ENCODE measurements at places on chromosomes 2 and 18.

- DNase-seq, result no peak
Measured at GRCh38 chr2:176976736-176977685, 235.6 kb upstream of the HNRNPA3 start.

DNA sequence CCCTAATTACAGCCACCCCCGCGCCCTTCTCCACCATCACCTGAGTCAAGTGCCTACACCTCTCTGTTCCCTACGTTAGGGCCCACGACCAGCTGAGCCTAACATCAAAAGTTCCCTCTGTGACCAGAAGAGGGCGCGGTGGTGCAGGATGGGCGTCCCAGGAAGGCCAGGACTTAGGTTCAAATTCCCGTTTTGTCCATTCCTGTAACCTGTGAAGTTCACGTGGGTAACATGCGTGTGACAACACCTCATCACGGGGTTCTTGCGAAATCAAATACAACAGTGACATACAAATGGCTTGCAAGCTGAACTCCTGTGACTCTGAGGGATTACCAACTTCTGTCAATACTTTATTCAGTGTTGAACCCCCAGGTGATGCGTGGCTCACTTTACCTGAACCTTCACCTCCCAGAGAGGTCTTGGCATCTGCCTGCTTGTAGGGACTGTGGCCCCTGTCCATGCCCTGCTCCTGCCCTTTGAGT is 207.9 kb downstream of the ARL4C start:
- DNase-seq, result peak; percentile 39

DNA sequence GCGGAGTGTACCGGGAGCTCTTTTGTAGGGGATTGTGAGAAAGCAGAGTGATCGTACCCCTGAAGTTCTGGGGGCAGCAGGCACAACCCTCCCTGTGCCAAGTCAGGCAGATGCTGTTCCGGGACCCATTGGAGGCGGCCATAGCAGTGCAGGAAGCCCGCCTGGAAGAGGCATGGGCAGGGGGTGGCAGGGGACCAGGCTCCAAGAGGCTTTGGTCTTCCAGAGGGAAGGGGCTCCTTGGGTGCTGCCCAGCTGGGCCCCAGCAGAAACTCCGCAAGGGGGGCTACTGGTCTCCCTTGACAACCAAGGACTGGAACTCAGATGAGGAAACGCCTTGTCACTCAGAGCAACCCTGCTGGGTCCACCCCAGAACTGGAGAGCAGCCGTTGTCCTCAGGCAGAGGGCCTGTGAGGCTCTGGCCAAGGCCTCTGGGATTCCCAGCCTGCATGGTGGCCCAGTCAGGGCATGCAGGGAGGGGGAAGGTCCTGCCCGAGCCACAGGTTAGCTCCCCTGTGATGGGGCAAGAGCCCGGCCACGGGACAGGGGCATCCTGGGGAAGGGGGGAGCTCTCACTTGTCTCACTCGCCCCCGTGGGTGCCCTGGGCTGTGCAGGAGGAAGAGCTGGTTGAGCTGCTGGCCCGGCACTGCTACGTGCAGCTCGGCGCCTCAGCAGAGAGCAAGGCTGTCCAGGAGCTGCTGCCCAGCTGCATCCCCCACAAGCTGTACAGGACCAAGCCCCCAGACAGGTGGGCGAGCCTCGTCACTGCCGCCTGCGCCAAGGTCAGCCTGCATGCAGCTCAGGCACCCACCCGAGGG is 21.0 kb upstream of the GPR17 start:
- DNase-seq, result no peak

GRCh38 chr2:55418512-55419232 is 984 bp downstream of the CCDC88A start:
- no peak for DNase-seq

- DNase-seq, result no peak
Measured at GRCh38 chr2:187404431-187405110, 43.5 kb downstream of the CALCRL start.

DNA sequence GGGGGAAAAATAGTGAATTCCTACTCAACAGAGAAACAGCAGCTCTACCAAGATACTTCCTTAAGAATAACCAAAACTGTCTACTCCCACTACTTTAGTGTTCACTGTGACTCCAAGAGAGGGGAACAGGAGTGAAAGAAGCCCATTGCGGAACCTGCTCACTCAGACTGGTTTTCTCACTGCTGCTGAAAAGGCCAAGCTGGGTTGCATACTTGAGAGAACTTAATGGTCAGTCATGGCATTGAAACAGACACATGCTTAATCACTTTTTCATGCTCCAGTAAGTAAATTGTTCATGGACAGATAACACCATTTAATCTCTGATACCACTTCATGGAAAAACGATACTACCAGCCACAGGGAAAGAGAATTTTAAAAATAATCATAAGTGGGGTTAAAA is 35.7 kb upstream of the SLC8A1 start:
- no peak for DNase-seq

DNA sequence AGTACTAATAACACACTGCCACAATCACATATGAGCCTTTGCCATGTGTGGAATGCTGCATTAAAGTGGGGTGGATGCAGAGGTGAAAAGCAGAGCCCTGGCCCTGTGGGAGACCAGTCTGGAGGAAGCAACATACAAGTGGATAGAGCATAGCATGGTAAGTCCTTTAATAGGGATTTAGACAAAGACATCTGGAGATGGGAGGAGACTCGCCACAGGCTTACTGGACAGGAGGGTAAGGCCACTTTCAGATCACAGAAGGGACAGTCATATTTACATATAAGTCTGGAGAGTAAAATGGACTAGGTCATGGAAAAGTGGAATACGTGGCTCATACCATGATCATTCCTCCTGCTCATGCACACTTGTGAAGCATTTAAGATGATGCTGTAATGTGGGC is 84.3 kb downstream of the PPP1R1C start:
- DNase-seq, result no peak

DNA sequence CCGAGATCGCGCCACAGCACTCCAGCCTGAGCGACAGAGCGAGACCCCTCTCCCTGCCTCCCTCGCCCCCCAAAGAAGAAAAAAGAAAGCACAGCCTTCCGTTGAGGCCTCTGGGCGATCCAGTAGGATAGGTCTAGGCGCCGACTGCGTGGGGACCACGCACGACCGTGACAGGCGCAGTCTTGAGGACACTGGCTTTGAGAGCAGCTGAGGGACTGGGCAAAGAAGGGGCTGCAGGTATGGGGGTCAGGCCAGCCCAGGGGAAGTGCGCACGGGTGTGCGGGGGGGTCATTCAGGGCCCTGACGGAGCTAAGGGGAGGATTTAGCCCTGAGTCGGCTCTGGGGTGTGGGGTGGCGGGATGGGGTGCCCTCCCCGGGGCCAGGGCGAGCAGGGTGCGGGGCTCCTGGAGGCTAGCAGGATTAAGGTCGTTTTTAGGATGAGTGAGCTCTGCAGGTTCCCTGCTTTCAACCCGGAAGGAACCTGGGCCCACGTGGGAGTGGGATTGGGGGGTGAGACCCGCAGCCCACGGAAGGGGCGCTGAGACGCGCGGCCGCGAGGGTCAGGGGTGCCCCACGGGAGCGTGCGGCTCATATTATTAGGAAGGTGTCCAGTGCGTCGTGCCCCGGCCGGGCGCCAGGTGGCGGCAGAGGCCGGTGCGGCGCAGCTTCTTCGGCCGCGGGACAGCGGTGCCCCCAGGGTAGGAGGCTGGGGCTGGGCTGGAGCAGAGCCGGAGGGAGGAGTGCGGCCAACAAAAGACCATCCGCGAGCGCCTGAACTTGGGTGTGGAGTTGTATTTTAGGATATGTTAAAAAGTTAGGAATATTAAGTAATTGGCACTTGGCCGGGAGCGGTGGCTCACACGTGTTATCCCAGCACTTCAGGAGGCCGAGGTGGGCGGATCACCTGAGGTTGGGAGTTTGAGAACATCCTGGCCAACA is 20.5 kb upstream of the ZNF236 start:
- no peak for DNase-seq

DNA sequence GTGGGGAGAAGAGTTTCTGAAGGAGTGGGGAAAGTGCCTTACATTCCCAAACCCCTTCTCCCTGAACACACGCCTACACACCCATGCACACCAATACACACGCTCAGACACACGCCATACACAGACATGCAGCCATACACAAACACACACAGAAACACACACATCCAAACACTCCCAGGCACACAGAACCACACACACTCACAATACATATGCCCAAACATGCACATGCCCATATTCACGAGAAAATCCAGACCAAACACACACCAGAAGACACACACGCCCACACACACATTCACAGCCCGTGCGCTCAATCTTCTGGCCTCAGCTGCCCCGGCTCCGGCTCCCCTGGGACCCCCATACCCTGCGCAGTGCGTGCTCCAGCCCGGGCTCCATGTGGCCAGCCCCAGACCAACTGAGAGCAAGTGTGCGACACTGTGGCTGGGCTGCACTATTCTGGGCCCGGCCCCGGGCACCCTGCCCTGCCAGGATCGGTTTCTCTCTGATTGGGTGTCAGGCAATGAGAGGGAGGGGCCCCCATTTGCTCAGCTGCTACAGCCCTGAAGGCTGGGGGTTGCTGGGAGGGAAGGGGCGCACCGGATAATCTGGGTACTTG is at the start of gene PRKAG3:
Gene PRKAG3, minus strand, starts transcription at position 426 of the 613 bp plus-strand sequence.
- DNase-seq, result no peak

GRCh38 chr18:70028734-70029133 is 81.1 kb upstream of the CD226 start:
- DNase-seq, result no peak

DNA sequence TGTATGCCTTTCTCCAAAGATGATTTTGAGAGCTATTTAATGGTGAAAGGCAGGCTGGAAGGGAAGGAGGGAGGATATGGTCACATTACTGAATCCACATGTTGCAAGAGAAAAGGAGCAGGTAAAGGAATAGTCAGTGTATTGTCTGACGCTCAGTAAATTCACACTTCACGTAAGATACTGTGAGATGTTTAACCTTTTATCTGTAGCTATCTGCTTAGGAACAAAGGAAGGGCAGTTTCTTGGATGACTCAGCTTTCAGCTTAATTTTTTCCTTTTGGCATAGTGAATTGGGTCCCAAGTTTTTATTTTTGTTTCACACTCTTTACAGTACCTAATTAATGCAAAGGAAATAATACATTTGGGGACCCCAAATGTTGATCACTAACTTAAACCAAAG is 96.2 kb downstream of the PMS1 start:
- DNase-seq, result no peak

- DNase-seq, result no peak
Measured at GRCh38 chr2:35973737-35974132, 381.8 kb upstream of the CRIM1 start.

DNA sequence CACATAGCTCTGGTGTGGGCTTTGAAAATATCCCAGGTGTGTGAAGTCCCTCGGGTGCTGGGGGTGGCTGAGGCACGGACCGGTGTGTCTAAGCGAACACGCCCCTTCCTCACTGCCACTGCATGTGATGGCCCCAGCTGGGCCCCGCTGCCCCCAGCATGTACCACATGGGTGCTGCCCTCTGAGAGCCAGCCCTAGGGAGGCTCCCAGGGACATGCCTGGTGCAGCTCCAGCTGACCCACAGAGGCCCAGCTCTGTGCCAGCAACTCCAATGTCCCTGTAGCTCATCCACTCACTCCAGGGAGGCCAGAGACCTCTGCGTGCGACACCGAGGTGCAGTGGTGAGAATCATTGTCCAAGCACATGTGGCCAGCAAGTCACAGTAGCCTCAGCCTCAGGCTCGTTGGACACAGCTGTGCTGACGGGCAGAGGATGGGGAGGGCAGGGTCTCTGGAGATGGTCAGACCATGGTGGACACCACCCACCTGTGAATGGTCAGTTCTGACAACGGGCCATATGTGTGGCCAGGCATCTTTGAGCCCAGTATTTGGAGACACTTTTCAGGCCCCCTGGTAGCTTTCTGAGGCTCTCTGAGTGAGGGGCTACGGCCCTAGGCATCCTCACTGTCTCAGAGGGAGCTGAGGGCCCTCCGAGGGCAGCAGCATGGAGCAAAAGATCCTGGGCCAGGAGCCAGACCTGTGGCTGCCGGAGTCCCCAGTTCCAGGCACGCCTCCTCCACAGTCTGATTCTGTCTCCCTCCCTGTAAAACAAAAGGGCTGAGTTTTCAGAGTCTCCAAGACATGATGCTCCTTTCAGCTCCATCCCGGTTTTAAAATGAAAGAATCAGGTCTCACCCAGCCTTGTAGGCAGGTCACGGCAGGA is 220.7 kb downstream of the NDUFA10 start:
- no peak for DNase-seq

DNA sequence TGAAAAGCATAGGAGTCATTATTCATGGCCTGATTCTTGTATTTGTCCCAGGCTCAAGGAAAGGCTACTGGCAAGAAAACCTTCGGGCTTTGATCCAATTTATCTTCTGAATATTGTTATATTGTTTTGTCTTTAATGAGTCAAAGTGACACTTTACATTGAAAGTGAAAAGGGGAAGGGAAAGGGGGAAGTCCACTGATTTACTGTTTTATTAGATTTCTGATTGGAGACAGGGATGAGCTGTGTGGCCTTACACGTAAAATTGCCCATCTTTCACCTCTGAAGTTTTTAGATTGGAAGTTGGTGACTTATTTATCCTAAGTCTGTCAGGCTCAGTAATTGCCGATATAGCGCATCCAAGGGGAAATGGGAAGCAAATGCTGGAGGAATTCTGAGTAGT is 843.8 kb upstream of the LRRTM1 start:
- no peak for DNase-seq

- no peak for DNase-seq
Measured at GRCh38 chr2:237359518-237359840, 54.5 kb downstream of the COL6A3 start.

- DNase-seq, result no peak
Measured at GRCh38 chr2:220969348-220969747, 602.8 kb downstream of the EPHA4 start.

- no peak for DNase-seq
Measured at GRCh38 chr18:46678785-46679399, 21.9 kb upstream of the LOXHD1 start.

- no peak for DNase-seq
Measured at GRCh38 chr2:155070489-155070888, 372.0 kb downstream of the KCNJ3 start.

DNA sequence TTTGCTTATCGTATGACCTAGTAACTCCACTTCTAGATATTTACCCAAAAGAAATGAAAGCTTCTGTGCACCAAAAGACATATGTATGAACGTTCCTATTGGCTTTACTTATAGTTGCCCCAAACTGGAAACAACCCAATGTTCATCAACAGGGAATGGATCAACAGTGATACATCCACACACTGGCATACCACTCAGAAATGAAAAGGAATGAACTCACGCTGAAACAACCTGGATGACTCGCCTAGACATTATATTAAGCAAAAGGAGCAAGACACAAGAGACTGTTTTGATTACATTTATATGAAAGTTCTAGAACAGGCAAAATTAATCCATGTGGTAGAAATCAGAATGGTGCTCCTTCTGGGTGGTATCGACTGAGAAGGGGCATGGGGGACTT is 18.9 kb downstream of the ADRA2B start:
- DNase-seq, result no peak
